Thymus (tissue), 14 donors: ENCODE measurements at places on chromosomes 16 and 17.

DNA sequence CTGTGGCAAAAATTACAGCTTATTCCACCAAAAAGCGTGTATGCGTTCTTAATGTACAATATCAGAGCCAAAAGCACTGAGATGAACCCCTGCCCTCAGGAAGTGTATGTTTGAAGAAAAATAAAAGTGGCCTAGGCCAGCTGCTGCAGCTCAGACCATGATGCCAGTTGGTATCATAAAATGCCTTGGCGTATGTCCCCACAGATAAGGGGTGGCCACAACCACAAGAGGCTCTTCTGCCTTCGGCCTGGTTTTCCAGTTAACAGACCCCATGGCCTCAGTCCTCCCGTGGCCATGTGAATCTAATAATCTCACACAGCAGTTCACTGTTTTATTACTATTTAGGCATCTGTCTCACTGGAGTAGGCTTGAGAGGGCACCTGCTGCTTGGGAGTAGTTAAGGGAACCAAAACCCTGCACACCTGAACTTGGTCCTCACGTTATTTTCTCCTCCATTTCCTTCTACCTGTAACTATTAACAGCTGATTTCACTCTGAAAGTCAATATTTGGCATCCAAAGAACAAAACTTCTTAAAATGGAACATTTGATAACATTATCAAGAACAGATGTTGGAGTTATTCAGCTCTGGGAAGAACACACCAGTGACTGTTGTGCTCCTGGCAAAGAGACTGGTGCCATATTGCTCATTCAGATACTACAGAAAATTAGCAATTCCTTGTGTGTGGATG, 34.8 kb upstream of the ERN1 start:
- DNase-seq = no peak

GRCh38 chr16:20822521-20823325, 16.4 kb downstream of the REXO5 start:
- no peak for DNase-seq

DNA sequence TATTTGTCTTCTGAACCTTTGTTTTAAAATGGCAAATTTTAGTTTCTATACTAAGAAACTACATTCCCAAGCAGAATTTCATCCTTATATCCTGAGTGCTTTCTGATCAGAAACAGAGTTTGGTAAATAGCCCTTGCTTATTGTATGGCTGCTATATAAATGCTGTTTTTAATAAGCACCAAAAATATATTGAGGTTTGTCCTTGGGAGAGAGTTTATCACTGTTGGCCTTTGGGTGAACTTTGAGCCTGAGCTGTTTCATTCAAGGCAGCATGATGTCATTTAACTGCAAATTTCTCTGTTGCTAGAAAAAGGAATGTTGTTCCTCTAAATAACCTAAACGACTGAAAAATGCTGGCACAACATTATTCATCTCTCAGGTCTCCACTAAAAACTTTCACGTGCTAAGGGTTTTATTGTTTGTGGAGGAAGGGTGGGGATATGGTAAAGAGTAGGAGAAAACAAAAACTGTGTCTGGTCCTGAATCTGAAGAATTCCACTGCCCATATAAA, 334.3 kb upstream of the TBX2 start:
- no peak for DNase-seq

DNA sequence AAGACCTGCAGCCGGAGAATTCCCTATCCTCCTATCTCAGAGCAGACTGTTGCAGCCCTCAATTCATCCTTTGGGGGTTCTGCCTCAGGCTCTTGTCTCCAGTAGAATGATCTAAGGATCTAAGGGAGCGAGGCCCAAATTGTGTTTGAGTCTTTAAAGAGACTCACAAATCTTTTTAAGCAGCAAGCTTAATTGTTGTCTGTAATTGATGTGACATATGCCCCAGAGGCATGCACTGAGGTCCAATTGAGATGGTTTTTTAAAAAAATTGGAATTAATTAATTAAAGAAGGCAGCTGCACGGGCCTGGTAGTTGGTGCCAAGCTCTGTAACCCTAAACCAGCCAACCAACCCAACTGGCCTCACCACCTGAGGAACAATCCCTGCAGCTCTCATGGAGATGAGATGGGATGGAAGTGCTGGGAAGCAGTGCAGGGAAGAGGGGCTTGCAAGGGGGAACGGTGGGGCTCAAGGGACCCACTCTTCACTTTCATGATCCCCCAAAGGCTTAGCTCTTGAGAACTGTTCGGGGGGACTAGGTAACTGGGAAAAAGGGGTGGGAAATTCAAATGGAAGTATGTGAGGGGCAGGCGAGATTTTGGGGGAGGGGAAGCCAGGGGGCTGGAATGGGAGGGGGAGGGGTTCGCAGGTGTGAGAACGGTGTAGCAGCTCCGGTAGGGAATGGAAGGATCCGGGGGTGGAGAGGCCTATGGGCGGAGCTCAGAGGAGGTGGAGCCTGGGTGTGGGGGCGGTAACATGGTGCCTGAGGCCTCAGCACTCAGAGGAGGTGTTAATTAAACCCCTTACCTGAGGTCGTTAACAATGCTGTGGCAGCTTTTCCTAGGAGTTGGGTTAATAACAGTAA, 9.2 kb upstream of the ZNF652 start:
- no peak for DNase-seq

DNA sequence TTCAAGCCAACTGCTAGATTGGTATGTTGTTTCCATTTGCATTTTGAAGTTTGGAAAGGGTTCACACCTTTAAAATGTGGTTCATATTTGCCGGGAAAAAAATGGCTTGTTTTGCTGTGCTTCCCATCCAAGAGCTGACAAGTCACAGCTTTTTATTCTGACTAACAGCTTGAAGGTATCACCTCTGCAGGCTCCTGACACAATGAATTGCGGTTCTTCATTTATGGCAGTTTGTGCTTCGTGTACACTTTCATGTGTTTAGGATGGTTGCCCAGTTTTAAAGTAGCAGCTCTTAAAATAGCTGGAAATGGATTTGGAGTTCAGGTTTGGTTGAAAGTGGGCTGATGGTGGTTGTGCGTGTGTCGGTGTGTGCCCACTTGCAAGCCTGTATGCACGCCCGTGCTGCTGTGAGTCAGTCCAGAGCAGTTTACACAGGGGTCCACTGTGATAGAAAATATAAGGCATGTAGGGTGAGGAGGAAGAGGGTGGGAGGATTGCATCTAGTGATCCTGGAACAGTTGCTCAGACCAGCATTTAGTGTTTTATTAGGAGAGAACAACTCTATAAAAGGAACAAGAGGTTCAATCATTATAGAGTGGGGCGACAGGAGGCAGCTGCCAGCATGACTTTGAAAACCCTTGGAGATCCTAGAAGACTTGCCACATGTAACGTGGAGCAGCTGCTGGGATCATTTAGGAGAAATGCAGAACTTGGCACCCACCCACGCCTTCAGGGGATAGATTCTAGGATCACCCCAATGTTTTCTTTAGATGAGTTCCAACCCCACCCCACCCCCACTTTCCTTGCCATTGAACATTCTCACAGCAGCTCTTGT, 108.0 kb upstream of the TBX2 start:
- no peak for DNase-seq

DNA sequence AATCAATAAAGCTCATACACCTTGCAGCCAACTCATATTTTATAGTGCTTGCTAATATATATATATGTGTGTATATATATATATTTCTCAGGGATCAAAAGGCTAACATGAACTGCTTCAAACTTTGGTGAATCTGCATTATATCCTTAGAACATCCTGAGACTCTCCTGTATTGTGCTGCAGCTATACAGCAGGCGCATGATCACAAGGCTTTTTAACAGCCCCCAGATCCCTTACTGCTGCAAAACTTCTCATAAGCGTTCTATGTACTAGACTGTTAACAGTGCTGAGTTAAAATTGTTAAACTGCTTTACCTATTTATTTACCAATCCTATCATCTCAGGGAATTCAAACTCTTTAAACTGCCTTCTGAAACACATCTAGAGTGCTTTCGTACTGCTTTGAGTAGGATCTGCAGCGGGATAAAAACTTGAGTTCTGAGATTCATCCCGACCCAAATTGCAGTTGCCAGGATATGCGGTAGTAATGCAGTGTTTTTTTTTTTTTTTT, 1.3 kb downstream of the GPATCH8 start:
- DNase-seq = no peak

DNA sequence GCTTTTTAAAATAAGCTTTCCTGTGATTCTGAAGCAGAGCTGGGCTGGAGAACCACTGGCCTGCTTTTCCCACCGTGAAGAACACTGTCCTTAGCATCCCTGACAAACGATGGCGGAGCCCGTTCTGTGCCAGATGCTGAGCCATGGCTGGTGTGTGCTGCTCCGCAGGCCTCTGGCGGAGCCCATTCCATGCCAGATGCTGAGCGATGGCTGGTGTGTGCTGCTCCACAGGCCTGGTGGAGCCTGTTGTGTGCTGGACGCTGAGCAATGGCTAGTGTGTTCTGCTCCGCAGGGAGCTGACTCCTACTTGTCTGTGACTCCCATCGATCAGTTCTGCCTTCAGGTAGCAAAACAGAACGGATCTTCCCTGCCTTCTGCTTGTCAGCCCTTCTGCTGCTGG, 4.3 kb downstream of the ENDOV start:
- no peak for DNase-seq

GRCh38 chr17:81165246-81166032, at the start of gene PVALEF:
PVALEF (plus strand) TSS chr17:81165507; CDS start chr17:81181227, 15,720 bp downstream.
- no peak for DNase-seq

GRCh38 chr17:30600060-30600829, 123.0 kb downstream of the GOSR1 start:
- DNase-seq = peak; percentile 42

GRCh38 chr16:2865651-2866050, 7.7 kb upstream of the PRSS22 start:
- DNase-seq = no peak

DNA sequence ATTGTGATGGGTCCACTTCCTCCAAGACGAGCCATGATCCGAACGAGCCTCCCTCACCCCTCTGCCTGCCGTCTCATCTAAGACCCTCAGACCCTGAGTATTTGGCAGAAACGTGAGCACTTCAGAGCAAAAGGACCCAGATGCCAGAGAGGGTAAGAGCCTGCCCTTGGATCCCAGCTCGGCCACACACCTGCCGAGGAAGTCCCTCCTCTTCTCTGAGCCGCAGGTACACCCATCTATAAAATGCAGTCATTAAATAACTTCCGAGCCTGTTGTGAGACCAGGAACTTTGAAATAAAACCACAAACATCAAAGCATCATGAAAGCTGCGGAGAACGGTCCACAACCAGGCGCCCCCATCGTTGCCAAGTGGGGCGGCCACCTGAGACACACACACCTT, 64.8 kb upstream of the DOC2B start:
- DNase-seq = no peak

DNA sequence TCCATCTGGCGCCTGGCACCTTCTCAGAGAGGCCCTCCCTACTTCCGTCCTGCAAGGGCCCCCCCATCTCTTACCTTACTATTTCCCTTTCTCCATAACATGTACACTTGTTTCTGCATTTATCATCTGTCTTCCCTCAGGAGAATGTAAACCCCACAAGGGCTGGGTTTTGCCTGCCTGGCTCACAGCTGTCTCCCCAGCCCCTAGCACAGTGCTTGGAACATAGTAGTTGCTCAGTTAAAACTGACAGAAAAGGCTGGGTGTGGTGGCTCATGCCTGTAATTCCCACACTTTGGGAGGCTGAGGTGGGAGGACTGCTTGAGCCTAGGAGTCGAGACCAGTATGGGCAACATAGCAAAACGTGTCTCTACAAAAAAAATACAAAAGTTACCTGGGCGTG, 5.7 kb upstream of the SNN start:
- DNase-seq = no peak

DNA sequence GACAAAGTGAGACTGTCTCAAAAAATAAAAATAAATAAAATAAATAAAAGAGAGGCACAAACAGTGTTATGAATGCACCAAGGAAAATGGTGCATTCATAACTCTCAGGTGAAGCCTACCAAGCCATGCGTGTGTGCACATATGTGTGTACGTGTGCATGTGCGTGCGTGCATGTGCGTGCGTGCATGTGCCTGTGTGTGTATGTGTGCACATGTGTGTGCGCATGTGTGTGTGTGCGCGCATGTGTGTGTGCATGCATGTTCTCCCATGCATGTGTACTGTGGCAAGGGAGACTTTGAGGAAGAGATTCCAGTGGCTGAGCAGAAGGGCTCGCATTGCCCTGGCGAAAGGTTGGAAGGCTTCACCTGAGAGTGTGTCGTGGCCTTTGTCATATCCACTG, 4.7 kb downstream of the SPN start:
- no peak for DNase-seq

- no peak for DNase-seq
Observed at GRCh38 chr17:48052956-48053757, 5.0 kb downstream of the NFE2L1 start.

DNA sequence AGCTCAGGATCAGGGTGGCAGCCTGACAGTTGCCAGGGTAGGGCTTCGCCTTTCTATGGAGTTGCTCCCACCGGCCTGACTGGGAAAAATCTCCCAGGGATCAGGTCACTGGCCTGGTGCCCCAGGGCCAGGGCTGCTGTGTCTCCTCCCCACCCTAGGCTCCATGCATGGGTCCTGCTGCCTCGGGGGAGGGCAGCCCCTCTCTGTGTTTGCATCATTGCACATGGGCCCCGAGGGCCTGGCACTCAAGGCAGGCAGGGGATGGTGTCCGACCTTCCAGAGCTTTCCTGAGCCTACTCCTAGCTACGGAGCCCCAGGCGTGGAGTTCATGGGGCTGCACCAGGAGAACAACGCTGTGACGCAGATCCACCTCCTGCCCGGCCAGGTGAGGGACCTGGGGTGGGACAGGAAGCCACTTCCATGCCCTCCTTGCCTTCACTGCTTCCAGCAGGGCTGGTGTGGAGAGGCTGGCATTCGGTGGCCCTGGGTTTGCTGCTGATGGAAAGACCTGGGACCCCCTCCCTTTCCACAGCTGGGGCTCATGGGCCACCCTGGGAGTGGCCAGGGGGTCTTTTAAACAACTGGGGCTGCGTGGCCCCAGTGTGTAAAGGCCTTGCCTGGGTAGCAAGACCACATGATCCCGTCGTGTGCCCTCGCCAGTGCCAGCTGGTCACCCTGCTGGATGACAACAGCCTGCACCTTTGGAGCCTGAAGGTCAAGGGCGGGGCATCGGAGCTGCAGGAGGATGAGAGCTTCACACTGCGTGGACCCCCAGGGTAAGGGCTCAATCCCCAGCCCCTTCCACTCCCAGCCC, 29.5 kb upstream of the MYO15B start:
- DNase-seq = no peak

DNA sequence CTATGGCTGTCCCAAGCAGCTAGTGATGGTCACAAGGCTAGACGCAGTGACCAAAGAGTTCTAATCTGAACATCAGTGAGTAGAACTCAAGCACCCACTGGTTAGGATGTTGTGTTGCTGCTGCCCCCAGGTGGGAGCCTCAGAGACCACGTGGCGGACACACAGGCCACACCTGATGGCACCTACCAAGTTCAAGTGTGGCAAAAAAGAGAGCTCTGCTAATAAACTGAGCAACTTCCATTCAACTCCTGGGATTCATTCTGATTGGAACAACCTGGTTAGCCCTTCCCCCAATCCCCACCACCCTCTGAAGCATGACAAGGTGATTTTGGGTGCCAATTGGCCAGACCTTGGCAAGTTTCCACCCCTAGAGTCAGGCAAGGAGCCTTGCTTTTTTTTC, 3.5 kb upstream of the LCMT1 start:
- DNase-seq = no peak

GRCh38 chr17:65914784-65915342, 277.1 kb downstream of the CEP112 start:
- DNase-seq = no peak
